A549 treated with CpdA at 1 μM for 4 hours (cell line): ENCODE measurements at places on chromosomes 7 and 10. TPM values are rescaled to one million over a fixed set of nuclear protein-coding genes. Genes with fewer than 3 reads are reported as not detected.

CREB5 gene
- 3.6 to 5.1 TPM (median 4.0 TPM) in 5 replicates for total RNA-seq

NKX2-3 gene
- 0.08 TPM in 1 of 5 replicates, not detected in the others for total RNA-seq

UNCX gene
- 0.05 to 0.08 TPM (median 0.06 TPM) in 3 of 5 replicates, not detected in the others for total RNA-seq

STAM gene
- 24.6 to 30.8 TPM (median 26.5 TPM) in 5 replicates for total RNA-seq

FAM171A1 gene
- 26.1 to 29.6 TPM (median 26.2 TPM) in 5 replicates for total RNA-seq
